ENCODE measurements at places on chromosomes 6 and 20.
A peak's percentile ranks its signal among the peaks of the same experiment; 100 is the strongest.

DNA sequence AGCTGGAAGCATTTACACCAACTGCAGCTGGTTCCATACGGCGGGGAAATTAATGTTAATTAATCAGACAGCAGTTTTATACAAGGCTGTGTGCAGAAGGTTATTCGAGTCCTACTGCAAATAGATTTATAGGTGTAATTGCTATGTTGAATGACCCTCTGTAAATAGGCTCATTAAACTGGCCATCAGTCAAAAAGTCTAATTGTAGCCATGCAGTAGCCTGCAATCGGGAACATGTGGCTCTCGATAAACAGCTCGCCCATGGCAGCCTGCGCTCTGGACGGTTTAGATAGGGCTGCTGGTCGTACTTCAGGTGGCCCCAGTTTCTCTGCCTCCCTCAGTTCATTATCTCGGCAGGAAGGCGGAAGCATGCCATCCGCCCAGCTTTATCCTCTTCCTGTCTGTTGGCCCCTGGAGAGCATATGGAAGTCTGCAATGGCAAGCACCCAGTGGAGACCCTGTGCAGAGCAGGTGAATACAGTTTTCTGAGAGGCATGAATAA lies 143.2 kb downstream of the MBOAT1 start:
- no peak for DNase-seq

DNA sequence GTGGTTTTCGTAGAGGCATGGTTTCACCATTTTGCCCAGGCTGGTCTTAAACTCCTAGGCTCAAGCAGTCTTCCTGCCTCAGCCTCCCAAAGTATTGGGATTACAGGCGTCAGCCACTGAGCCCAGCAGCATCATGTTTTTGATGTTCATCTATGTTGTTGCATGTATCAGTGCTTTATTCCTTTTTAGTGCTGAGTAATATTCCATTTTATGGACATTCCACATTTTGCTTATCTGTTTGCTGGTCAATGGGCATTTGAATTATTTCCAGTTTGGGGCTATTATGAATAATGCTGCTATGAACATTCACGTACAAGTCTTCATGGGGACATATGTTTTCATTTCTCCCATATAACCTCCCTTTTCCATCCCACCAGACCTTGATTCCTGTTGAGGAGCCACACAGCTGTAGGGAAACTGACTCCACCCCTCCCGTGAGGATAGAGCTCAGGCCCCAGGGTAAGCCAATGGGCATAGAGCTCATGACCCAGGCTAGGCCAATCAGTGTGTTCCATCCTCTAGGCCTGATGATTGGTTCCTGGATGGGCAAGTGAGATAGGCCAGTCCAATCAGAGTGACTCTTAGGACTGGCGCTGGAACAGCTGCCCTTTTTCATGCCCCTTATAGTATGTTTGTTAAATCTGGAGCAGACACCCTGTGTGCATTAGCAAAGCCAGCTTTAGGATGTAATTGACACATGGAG lies 49.5 kb downstream of the DLGAP4 start:
- DNase-seq = no peak

DNA sequence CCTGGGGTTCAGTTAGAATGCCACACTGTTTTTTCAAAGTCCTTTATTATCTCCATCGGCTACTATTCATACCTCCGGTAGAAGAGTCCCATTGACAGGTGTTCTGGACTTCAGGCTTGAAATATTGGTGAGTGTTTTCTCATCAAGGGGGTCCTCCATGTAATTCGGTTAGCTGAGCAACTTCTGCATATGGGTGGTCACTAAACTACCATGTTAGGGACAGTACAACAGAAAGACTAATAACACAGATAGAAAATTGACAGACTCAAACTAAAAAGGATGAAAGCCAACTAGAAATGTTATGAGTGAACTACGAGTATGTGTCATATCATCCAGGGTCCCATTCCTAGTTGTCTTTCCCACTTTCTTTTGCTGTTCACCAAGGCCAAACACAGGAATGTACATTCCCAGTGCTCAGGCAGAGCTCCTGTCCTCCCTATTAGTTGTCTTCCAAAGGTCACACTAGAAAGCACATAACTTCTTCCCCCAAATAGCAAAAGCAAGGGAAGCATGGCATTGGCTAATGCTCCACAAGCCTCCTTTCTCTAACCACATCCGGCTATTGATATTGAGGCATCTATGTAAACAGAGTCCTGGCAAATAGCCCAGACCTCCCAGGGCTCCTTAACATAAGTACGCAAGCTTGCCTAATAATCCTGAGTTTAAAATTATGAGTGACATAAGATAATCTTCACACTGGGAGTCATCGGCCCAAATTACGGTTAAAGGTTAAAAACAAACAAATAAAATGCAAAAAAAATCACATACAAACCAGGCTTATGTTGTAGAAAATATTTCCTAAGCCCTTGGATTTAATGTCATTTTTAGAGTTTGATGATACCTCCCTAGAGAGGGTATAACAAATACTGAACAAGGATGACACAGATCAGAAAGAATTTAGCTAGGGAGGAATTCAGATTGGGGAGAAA lies 13.2 kb downstream of the CCN2 start:
- no peak for DNase-seq

- DNase-seq = no peak
Observed at GRCh38 chr20:32368925-32369324, 10.8 kb downstream of the ASXL1 start.

DNA sequence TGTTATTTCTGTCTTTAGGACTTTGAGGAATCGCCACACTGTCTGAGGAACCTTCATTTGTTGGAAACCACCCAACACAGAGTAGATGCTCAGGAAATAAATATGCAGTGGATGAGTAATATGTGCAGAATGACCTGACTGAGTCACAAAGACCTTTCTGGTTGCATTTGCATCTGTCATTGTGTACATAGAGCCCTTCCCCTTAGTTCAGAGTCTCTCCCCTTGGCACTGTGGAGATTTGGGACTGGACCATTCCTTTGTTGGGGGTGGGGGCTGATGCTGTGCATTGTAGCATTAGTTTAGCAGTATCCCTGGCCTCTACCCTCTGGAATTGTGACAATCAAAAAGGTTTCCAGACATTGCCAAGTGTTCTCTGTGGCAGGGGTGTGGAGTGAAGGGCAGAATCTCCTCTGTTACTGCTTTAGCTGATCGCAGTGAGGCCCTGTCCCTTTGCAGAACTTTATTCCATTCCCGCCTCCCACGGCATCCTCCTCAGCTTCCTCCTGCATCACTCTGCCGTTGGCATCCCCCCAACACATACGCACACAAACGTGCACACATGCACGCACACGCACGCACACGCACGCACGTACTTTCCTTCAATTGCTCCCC lies 64.5 kb downstream of the EYA2 start:
- DNase-seq = no peak

DNA sequence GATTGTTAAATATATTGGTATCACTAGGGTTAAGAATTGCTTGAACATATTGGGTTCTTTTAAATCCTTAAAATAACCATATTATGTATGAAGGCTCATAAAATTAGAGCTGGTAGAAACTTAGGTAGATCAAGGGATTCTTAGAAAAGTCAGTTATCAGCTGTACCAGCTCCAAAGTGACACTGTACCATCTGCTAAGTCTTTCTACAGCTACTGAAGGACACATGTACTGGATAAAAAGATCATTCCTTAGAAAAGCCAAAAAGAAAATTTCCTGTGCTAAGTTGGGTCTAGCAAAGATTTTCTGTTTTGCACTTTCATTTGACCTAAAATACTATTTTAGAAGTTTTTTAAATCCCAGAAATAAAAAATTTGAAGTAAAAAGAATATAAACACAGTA lies 130.4 kb downstream of the CD164 start:
- no peak for DNase-seq

DNA sequence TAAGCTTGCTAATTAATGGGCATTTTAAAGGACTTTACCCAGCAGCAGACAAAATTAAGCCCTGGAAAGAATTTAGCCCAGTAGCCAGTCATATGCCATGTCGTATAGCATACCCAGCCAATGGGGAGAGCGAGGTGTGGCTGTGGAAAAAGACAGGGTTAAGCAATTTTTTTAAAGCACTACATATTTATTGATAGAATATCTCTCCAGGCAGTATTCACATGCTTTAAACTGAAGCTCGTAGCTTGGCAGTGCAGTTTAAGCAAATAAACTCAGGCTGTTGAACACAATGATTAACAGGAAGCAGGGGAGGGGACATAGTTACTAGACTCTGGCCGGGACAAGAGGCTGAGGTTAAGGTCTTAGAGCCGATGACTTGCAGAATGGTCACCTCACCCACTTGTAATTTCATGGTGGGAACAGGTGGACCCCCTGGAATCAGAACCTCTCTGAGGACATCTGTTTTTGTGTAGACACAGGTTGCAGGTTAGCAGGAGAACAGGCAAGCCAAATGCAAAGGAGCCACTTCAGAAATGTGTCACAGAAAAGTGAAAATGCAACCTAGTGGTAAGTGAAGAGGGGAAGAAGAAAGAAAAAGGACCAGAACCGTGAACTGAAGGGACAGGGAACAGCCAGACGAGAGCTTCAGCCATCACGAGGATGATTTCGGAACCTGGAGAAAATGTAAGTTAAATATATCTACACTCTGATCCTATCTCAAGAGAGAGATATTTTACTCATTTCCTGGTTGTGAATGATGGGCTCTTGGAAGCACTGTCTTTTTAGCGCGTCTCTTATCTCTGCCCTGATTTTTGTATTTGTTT lies 7.2 kb downstream of the GCNT2 start:
- DNase-seq = peak; percentile 31

- DNase-seq = no peak
Observed at GRCh38 chr6:131967948-131968347, 16.8 kb upstream of the CCN2 start.
